ENCODE measurements at places on chromosomes 12 and 14.

DNA sequence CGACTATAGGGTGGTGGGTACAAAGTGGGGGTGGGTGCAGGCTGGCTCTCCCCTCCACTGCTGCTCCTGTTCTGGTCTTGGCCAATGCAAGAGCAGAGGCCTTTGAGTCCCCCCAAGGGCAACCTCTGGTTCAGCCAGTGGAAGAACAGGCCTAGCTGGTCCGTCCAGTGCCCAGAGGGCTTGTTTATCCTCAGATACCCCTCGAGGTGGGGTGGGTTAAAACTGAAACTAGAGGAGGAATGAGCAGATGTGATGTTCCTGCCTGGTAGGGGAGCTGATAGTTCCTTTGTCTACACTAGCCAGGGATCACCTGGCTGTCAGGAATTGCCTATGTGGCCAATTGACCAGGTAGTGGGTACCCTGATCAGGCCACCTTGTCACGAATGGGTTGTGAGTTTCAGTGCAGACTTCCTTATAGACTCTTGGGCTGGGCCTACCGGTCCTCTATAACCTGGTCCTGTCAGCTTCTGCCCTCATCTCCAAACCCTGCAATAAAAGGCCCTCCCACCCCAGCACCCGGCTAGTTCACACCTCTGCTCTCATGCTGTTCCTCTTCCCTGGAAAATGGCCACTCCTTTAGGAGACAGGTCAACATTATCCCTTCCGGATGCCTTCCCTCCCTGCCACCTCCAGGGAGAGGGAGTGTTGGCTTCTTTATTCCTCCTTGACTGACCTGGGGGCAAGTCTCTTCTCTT is 10.7 kb upstream of the HSP90AA1 start:
- no peak for DNase-seq

DNA sequence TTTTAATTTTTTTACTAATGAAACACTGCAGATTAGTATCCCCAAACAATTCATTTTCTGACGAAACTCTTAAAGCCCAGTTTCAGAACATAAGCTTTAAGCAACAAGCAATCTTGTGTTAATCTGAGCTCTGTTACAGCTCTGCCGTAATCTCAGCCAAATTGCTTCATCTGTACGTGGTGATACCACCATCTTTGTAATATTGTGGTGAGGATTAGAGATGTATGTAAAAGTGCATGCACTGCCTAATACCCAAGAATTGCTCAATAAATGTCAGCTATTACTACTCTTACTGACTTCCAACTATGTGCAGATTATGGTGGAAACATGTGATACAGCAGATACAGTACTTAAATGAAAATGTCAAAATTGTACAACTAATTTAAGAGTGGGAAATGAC is 1.8 kb downstream of the AKAP5 start:
- no peak for DNase-seq

DNA sequence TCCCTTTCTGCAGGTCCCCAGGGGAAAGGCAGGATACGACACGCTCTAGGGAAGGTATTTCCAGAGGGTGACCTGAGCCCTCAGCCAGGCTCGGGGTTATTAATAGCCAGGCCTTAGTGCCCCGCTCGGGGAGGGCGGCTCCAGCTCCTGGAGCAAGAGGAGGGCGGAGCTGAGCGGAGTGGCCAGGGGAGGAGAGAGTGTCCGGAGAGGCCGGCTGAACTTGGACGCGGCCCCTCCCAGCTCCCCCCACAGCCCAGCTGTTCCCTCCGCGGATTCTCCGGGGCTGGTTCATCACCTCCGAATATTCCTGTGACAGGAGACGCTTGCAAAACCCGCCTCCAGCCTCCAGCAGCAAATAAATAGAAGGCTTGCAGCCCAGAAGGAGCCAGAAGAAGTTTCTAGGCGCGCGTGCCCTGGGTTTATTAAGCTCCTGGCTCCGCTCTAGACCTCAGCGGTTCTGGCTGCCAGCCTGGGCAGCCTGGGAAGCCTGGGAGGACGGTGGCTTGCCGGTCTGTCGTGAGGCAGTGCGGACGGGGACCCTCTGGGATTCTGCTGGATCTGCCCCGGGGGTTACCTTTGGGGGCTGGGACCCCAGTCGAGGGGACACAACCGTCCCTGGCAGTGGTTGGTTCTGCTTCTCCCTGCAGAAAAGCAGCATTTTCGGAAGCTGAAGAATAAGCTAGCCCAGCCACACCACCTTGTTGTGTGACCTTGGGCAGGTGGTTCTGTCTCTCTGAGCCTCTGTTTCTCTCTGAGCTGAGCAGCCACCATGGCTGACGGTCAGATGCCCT is at the start of gene HSPB8:
Gene HSPB8 (plus strand): TSS at position 388 of the 791 bp plus-strand sequence. CDS start 382 bp downstream, at position 770.
- DNase-seq = peak; percentile 88

DNA sequence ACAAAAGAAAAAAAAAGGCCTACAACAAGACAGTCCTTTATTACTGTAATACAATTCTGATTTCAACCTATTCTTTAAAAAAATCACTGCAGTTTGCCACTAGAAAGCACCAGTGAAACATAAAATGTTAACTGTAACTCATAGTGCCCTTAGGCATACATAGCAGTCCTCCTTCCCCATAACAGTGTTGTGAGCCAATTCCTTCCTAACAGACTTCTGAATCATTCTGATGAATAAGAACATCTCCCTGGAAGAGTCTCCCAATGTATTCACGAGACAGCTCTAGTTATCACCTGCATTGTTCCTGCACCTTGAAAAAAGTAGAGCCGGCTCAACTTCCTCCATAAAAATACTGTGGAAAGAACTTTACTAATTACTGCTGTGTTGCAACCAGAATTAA is 213.6 kb upstream of the FSCB start:
- no peak for DNase-seq

GRCh38 chr12:18703321-18703720 is 34.5 kb downstream of the PLCZ1 start:
- no peak for DNase-seq

DNA sequence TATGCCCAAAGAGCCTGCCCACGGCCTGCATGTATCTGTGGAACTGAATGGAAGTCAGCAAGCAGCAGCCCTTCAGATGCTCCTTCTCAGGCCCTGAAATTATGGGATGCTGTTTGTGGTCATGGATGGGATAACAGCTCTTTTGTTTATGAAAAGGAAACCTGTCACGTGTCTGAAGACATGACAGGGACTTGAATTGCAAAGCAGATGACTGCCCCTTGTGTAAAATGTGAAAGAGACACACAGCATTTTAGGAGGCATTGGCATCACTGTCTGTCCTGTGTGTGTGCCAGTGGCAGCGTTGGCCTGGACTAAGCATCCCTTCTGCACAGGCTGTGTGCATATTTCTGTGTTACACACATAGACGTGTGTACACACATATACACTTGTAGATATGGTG is 192.1 kb downstream of the VRK1 start:
- no peak for DNase-seq
